Thoracic aorta (tissue), 2 donors: ENCODE measurements at places on chromosomes 13 and 19. TPM values are rescaled to one million over a fixed set of nuclear protein-coding genes. Genes with fewer than 3 reads are reported as not detected.

KIR3DL2 gene
- not detected for total RNA-seq

KIR2DL4 gene
- total RNA-seq: not detected

DNA sequence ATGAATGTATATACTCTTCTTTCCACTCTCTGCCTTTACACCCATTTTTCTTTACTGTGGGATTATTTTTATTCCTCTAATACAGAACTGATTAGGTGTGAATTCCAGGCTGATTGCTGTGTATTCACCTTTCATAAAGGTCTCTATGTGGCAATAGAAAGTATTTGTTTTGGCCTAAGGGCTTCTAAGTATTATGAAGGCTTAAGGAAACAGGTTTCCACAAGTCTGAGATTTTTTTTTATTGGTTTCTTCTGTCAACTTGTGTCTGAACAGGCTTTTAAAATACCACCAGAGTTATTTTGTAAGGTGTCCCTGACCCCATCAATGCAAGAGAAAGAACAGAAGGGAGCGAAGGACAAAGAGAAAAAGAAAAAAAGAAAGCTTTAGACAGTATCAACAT lies 1102.0 kb upstream of the SPRY2 start:
- H3K4me3 ChIP-seq: no peak overlapping the region
- DNase-seq: no peak

GRCh38 chr13:62209529-62209928 lies 793.9 kb upstream of the PCDH20 start:
- no peak overlapping the region for H3K4me3 ChIP-seq
- no peaks in the 10 kb centered on the region for H3K27me3 ChIP-seq
- no peak overlapping the region for H3K27ac ChIP-seq
